ENCODE measurements at places on chromosomes 13 and 19.

DNA sequence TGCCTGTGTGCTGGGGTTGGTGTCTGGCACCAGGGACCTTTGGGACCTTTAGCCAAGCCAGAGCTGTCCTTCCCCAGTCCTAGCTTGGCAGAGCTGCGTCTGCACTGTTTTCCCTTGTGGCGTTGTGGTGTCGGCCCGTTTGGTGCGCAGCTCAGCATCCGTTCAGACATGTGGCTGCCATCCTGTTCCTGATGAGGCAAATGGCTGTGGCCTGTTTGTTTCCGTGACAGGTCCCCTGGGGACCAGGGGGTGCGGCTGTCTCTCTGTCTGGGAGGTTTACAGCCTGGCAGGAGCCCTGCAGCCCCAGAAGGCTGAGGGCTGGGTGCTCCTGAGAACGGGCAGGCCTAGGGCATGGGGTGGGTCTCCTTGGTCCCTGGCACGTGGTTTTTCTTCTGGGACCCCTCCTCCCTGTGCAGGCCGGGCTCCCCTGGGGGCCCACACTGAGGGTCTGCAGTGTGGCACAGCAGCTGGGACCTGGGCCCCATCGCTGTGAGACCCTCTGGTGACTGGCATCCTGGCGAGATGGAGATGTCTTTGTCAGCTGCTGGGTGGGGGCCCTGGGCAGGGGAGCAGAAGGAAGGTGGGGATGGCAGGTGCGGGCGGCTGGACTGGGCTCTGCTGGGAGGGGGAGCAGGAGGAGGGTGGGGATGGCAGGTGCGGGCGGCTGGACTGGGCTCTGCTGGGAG lies 4.0 kb downstream of the SPPL2B start:
- DNase-seq, result peak; percentile 83

- DNase-seq, result no peak
Measured at GRCh38 chr13:50585674-50586413, 257.6 kb downstream of the DLEU7 start.

- no peak for DNase-seq
Measured at GRCh38 chr19:28968721-28969120, 244.2 kb downstream of the UQCRFS1 start.

- DNase-seq, result no peak
Measured at GRCh38 chr13:88586263-88586662, 915.1 kb downstream of the SLITRK5 start.

DNA sequence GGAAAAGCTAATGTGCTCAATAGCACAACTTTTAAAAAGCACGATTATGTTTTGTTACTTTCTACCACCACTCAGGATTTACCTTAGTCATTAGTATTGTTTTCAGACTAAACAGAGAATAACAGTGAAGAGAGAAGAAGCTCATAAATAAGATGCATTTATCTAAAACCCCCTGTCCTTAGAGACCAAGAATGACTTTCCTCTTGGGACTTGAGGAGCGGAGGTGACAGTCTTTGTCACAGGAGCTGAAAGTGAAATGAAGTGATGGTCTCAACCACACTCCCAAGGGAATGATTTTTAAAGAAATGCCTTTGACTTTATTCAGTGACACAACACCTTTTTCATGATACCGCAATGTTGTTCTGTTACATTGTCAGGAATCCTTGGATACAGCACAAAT lies 190.6 kb upstream of the NBEA start:
- DNase-seq, result no peak

GRCh38 chr19:13995017-13995728 lies 10.9 kb downstream of the RFX1 start:
- DNase-seq, result no peak

DNA sequence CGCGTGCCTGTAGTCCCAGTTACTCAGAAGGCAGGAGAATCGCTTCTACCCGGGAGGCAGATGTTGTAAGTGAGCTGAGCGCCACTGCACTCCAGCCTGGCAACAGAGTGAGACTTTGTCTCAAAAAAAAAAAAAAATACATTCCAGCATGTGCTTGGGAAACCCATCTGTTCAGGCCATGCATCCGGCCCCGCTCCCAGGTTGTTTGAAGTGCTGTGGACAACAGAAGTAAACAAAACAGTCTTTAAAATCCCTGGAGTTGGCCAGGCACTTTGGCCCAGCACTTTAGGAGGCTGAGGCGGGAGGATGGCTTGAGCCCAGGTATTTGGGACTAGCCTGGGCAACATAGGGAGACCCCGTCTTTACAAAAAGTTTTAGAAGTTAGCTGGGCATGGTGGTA lies 3.2 kb upstream of the PTPRS start:
- no peak for DNase-seq

DNA sequence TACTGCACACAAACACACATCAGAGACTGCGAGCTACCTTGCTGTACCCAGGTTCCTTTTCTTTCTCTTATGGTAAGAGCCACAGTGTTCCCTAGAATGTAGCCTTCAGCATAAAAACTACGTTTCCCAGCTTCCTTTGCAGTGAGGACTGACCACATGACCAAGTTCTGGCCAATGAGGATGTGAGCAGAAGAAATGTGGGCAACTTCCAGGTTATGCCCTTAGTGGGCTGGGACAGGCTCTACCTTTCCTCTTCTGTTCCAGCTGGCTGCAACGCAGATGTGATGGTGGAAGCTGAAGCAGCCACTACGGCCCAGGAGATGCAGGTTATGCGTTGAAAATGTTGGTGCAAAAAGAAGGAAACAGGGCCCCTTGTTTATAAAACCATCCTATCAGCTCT lies 27.5 kb downstream of the VRK3 start:
- peak; percentile 17 for DNase-seq

- DNase-seq, result no peak
Measured at GRCh38 chr13:24734950-24735349, 29.0 kb upstream of the RNF17 start.

- DNase-seq, result no peak
Measured at GRCh38 chr13:27599096-27599495, 21.2 kb downstream of the LNX2 start.

GRCh38 chr13:106797081-106797640 lies 229.2 kb upstream of the ARGLU1 start:
- no peak for DNase-seq

DNA sequence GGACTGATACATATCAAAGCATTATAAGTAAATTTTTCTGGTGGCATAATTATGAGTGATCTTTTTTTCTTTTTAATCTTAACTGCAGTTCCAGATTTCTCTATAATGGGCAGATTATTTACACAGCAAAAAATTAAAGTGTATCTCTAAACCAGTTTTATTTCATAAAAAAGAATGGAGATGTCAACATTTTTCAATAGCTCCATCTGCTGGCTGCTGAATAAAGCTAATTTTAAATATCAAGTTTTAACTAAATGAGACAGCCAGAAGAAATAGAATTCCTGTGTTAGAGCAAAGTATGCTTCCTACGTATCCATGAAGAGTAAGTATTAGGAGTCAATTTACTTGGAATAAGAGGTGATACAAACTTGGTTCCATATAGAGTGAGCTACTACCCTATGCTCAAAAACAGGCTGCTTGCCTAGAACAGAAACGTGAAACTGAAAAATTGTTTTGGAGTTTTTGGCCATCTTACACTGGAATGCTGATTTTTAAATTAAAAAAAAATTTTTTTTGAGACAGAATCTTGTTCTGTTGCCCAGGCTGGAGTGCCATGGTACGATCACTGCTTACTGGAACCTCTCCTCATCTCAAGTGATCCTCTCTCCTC lies 5.0 kb upstream of the PDS5B start:
- no peak for DNase-seq

- no peak for DNase-seq
Measured at GRCh38 chr13:22031702-22032286, 360.9 kb downstream of the FGF9 start.

DNA sequence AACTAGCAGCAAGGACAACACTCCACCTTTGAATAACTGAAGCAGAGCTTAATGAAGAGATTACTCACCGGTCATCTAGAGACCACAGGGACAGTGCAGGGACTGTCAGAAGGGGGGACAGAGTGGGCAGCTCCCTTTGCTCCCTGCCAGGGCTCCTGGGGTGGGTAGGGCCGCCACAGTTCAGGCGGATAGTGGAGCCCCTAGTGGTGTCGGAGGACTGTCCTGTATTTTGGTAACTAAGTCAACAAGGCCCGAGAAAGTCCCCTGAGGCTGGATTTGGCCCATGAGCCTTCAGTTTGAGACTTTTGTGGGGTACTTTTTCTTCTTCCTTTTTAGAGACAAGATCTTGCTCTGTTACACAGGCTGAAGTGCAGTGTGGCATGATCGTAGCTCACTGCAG lies 44.6 kb downstream of the GJA3 start:
- no peak for DNase-seq

GRCh38 chr13:26228096-26228495 lies 6.0 kb upstream of the RNF6 start:
- no peak for DNase-seq

- no peak for DNase-seq
Measured at GRCh38 chr13:46492946-46493345, 60.0 kb upstream of the LRCH1 start.

DNA sequence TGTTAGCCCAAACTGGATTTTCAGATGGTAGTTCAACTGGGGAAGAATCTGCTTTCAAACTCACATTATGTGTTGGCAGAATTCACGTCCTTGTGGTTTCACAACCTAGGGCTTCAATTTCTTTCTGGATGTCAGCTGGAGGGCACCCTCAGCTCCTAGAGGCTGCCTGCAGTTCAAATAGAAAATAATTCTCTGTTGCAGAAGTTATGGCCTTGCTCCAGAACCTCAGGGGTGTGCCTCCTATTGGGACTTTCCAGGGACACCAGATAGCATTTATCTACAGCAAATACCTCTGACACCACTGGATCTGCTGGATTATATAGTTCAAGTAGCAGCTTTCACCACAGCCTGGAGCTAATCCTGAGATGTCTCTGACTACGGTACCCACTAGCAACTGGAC lies 11.8 kb upstream of the RB1 start:
- no peak for DNase-seq

- DNase-seq, result no peak
Measured at GRCh38 chr13:94534166-94534565, 54.7 kb upstream of the DCT start.

DNA sequence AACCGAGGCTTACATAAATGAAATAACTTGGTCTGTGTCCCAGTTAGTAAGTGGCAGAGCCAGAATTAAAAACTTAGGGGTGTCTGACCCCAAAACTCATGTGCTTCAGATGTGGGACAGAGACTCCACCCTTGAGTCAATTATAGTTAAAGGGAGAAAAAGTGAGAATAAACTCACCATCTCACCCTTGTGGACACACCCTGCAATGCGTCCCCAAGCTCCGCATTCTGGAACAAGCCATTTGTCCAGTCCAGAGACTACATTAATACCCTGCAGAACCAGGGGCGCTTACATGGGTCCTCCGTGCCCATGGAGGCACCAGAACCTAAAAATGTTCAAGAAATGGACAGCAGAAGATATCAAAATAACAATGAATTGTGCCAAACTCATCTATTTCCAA lies 207.0 kb upstream of the ZNF507 start:
- no peak for DNase-seq

- DNase-seq, result peak; percentile 92
Measured at GRCh38 chr19:18428787-18429674, 8.9 kb downstream of the ISYNA1 start.

DNA sequence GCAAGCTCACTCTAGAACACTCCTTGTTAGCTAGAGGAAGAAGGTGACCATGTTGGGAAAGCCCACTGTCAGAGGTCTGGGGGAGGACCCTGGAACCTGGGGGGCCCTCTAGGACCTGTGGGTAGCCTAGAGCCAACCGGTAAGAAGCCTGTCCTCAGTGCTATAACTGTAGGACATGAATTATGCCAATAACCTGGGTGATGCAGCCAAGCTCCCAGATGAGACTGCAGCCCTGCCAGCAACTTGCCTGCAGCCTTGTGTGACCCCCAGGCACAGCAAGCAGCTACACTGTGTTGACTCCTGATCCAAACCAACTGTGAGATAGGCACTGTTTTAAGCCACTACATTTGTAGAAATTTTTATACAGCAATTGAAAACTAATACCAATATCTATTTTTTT lies 122.3 kb downstream of the MIPEP start:
- DNase-seq, result no peak

GRCh38 chr19:41298348-41298964 lies 11.5 kb upstream of the CCDC97 start:
- peak; percentile 81 for DNase-seq

GRCh38 chr13:109990296-109990695 lies 203.9 kb upstream of the IRS2 start:
- DNase-seq, result no peak

DNA sequence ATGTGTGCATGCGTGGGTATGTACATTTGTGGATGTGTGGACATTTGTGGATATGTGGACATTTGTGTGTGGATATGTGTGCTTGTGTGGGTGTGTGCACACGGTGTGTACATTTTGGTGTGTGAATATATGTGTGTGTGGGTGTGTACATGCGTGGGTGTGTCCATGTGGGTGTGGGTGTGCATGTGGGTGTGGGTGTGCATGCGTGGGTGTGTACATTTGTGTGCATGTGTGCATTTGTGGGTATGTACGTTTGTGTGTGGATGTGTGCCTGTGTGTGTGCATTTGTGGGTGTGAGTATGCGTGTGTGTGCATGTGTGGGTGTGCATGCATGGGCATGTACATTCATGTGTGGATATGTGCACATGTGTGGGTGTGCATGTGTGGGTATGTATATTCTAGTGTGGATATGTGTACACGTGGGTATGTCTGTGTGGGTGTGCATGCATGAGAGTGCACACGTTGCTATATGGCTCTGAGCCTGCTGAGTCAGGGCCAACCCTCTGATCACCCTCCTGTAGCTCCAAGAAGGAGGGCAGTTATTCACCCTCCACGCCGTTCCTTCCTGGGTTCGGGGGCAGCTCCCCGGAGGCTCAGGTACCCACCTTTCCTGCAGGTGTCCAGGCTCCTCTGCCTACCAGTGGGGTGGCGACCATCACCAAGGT lies 20.3 kb downstream of the COMP start:
- DNase-seq, result no peak

- no peak for DNase-seq
Measured at GRCh38 chr13:40064154-40065097, 409.0 kb downstream of the COG6 start.

GRCh38 chr19:53538378-53539109 lies 599 bp downstream of the ZNF331 start:
- DNase-seq, result no peak

DNA sequence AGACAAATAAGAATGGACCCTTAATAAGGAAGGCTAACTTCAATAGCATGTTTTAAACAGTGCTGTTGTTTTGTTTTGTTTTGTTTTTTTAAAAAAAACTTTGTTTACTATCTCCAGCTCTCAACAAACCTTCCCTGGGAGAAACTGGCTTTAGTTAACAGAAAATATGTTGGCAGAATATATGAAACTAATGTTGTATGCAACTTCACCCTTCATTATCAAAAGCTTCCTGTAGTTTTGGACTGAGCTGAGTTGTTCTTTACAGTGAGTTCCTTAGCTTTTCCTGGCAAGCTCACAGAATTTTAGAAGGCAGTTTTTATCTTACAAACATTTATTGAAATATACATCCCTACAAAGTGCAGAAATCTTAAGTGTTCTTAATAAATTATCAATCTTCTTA lies 2480.7 kb upstream of the PCDH20 start:
- no peak for DNase-seq

DNA sequence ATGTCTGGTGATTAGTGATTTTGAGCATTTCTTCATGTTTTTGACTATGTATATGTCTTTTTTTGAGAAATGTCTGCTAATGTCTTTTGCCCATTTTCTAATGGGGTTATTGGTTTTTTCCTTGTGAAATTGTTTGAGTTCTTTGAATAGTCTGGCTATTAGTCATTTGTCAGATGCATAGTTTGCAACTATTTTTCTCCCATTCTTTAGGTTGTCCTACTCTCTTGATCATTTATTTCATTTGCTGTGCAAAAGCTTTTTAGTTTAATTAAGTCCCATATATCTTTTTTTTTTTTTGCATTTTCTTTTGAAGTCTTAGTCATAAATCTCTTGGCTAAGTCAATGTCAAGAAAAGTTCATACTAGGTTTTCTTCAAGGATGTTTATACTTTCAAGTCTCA lies 449.8 kb downstream of the DACH1 start:
- no peak for DNase-seq
